Metanephros (tissue), 2 donors: ENCODE measurements at places on chromosomes 1 and 21. TPM values are rescaled to one million over a fixed set of nuclear protein-coding genes. Genes with fewer than 3 reads are reported as not detected.

Gene FCER1A
- total RNA-seq = 2.1 TPM

Gene MR1
- 10.2 TPM for total RNA-seq

Gene SLC35F3
- 0.99 TPM for total RNA-seq

Gene SLC5A9
- 7.7 TPM for total RNA-seq

Gene SYCP1
- not detected for total RNA-seq

Gene ERG
- total RNA-seq = 14.6 TPM

Gene CD34
- 43.6 TPM for total RNA-seq

Gene CENPL
- total RNA-seq = 9.8 TPM
